ENCODE measurements at places on chromosomes 6 and 20.

DNA sequence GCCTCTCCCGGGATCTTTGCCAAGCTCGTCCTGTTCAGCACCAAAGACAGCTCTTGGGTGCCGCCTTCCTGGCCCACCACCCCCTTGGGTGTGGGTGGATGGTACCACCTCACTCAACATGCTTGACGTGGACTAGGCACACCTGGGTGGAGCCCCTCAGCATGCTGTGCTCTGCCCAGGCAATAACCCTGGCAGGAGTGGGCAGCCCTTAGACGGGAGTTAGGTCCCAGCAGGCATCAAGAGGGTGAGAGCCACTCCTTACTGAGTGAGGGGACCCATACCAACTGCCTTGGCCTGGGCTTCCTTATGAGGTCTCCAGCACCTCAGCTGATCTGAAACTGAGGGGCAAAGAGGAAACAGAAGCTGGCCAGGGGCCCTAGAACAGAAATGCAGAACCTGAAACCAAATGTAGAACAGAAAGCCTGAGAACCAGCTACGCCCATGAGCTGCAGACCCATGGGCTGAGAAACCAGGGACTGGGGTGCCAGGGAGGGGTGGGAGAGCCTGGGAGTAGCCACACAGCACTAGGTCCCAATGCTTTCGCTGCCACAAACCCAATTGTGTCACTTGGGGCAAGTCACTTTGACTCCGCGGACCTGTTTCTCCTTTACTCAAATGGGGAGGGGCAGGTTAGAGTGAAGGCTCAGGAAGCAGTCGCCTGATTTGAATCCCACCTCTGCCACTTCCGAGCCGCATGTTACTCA is 2.0 kb downstream of the FGD2 start:
- no peak for DNase-seq

DNA sequence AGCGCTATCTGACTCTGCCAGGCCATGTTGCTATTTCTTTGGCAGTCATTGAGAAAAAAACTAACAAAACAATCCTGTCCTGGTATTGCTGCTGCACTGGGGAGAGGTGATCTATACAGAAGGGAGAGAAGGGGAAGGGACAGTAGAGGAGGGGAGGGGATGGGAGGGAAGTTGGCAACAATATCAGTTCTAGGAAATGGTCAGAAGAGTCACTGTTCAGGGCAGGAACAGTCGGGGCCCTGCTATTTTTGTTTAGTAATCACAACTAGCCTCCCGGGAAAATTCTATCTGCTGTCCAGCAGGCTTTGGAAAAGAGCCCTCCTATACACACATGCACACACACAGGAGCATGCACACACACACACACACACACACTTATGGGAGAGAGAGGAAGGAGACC is 142.3 kb upstream of the CARMIL1 start:
- DNase-seq, result no peak

DNA sequence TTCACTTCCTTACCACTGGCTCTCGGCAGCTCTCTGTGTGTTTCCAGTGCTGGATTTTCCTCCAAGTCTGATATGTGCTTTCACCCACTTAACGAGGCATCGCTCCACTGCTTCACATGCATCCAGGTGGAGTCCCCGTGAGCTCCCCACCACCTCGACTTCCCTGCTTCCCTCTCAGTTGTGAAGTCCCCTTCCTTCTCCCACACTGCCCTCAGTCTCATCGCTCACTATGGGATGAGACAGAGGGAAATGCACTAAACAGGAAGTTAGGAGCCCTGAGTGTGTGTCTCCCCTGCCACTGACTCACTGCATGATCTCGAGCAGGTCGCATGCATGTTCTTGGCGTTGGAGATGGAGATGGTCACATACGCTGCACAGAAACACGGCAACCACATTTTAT is 84.0 kb downstream of the MTHFD1L start:
- DNase-seq, result no peak

- DNase-seq, result no peak
Measured at GRCh38 chr6:144782634-144783033, 497.5 kb downstream of the UTRN start.

DNA sequence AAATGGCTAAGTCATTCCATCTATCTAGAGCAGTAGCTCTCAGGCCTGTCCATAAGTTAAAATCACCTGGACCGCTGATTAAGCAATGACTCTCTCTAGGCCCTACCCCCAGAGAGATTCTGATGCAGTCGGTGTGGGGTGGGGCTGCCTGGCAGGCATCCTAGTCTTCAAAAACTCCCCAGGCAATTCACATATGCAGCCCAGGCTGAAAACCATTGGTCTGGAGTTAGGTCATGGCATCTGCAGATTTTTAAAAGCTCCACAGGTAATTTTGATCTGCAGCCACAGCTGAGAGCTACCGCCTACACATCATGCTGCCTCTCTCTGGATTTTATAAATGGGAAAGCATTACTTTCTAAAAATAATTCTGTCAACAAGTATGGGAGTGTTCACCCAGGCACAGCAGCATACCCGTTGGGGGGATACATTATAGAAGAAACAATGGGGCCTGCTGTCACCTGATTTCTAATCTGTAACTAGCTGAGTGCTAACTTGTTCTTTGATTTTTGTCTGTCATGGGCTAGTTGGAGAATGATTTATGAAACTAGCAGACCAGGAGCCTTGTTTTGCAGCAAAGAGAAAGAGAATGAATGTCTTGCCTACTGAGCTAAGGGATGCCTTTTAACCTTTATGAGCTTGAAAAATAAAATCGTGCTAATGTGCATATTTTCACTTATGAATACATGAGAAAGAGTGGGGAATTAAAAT is 44.1 kb upstream of the ATXN1 start:
- DNase-seq, result no peak

DNA sequence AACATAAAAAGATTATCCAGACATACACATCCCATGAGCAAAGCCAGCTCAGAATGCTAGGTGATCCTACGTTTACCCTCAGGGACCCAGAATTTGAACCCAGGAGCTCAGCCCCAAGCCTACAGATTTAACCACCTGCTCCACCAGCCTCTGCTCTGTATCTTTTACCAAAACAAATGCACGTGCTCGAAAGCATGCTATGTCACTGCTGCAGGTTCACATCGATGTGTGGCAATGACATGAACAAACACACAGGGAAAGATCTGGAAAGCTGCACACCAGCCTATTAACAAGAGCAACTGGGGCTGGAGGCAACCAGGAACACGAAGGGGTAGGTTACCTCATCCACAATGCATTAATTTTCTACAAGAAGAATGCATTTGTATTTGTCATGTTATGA is 32.1 kb downstream of the PREX1 start:
- DNase-seq, result no peak

DNA sequence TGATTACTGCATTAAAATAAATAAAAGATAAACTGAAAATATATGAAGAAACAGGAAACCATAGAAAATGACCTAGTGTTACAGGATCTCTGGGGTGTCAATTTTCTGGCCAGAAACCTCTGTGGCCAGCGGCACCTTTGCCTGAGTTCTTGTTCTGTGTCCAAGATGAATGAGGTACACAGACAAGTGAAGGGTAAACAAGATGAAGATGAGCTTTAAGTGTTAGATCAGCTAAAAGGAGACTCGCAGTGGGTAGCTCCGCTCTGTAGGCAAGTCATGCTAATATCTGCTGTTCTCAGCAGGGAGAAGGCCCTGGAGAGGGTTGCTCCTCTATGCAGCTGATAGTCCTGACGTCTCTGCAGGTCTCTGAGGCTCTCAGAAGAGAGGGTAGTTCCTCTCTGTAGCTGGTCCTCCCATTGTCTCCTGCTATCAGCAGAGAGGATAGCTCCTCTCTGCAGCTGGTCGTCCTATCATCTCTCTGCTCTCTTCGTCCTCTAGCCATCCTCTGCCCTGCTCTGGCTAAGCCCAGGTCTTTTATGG is 35.9 kb upstream of the TBC1D22B start:
- no peak for DNase-seq

GRCh38 chr20:54929191-54929590 is 453.8 kb downstream of the DOK5 start:
- no peak for DNase-seq
